Placental epithelial cell (primary cell): ENCODE measurements at places on chromosomes 7 and 10. TPM values are rescaled to one million over a fixed set of nuclear protein-coding genes. Genes with fewer than 3 reads are reported as not detected.

PRLHR gene
- total RNA-seq: under 0.01 TPM in 1 of 2 replicates, not detected in the other

NRG3 gene
- 0.22 and 0.39 TPM in 2 replicates for total RNA-seq

TRIL gene
- total RNA-seq: 0.33 and 0.79 TPM in 2 replicates

OR2AE1 gene
- under 0.01 and 0.54 TPM in 2 replicates for total RNA-seq

CNNM1 gene
- total RNA-seq: under 0.01 TPM in 2 replicates

AGR3 gene
- total RNA-seq: 2.7 and 8.0 TPM in 2 replicates

SPAG6 gene
- total RNA-seq: not detected in 2 replicates

NODAL gene
- total RNA-seq: 0.43 TPM in 1 of 2 replicates, not detected in the other

AKR1C8 gene
- not detected in 2 replicates for total RNA-seq

SPDYE1 gene
- not detected in 2 replicates for total RNA-seq

ANXA11 gene
- 78.1 and 119 TPM in 2 replicates for total RNA-seq

WNT2 gene
- 14.5 and 56.9 TPM in 2 replicates for total RNA-seq
